ENCODE measurements at places on chromosomes 7 and 10. TPM values are rescaled to one million over a fixed set of nuclear protein-coding genes. Genes with fewer than 3 reads are reported as not detected.

The ETV1 gene
- 0.48 TPM for total RNA-seq

The CTAGE8 gene
- not detected for total RNA-seq

The NAT16 gene
- not detected for total RNA-seq

The STK31 gene
- total RNA-seq = not detected

The ADAM22 gene
- 6.7 TPM for total RNA-seq

- H3K4me3 ChIP-seq = no peak overlapping the region
- H3K27me3 ChIP-seq = no peaks in the 10 kb centered on the region
- H3K36me3 ChIP-seq = no peaks in the 10 kb centered on the region
- no peak overlapping the region for H3K27ac ChIP-seq
Observed at GRCh38 chr7:88147341-88147740, 72.5 kb downstream of the SRI start.

DNA sequence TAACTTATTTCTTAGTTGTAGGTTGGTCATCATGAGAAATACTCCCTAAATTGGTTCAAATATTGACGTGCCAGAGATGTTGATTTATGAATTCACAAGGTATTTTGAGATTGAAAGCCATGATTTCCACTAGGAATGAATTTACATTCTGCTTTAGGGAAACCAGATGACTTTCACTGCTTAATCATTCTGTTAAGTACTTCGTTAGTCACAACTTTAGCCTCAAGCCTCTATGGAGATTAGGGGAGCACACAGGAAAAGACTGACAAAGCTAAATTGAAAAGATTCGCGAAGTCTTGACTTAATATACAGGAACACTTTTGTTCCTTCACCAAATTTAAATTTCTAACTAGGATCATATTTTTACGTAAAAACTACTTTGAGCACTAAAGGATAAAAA lies 250.4 kb upstream of the CACNA2D1 start:
- no peaks in the 10 kb centered on the region for H3K27me3 ChIP-seq
- H3K4me1 ChIP-seq = no peaks in the 10 kb centered on the region

- peaks cover 26% of the 10 kb centered on the region for H3K36me3 ChIP-seq
- H3K4me1 ChIP-seq = no peaks in the 10 kb centered on the region
- no peak overlapping the region for H3K4me3 ChIP-seq
- no peak overlapping the region for H3K27ac ChIP-seq
Observed at GRCh38 chr7:44398511-44398911, 73.1 kb upstream of the CAMK2B start.

- peaks cover 4% of the 10 kb centered on the region for H3K27me3 ChIP-seq
- peak; percentile 13 for DNase-seq
- H3K27ac ChIP-seq = no peak overlapping the region
Observed at GRCh38 chr10:16545116-16545736, 23.5 kb upstream of the C1QL3 start.

DNA sequence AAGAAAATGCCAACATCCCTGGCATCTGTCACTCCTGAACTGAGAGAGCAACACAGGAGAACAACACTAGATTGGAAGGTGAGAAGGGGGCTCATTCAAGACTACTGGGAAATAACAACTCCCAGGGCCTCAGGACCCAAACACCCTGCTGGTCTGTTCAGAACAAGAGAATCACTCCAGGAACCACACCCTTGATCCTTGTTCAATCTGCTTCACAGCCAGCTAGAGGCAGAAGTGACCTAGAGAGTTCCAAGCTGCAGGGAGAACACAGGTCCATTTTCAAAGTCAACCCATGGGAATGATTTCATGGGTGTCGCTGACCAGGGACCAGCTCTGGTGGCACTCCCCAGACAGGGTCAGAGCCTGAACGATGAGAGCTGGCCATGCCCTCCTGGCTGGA lies 42.3 kb downstream of the LRRC20 start:
- H3K4me1 ChIP-seq = 0 out of 2 replicates have a peak, but pooled peaks cover 5% of the 10 kb centered on the region
- H3K36me3 ChIP-seq = peaks cover 3% of the 10 kb centered on the region
- H3K27me3 ChIP-seq = no peaks in the 10 kb centered on the region

DNA sequence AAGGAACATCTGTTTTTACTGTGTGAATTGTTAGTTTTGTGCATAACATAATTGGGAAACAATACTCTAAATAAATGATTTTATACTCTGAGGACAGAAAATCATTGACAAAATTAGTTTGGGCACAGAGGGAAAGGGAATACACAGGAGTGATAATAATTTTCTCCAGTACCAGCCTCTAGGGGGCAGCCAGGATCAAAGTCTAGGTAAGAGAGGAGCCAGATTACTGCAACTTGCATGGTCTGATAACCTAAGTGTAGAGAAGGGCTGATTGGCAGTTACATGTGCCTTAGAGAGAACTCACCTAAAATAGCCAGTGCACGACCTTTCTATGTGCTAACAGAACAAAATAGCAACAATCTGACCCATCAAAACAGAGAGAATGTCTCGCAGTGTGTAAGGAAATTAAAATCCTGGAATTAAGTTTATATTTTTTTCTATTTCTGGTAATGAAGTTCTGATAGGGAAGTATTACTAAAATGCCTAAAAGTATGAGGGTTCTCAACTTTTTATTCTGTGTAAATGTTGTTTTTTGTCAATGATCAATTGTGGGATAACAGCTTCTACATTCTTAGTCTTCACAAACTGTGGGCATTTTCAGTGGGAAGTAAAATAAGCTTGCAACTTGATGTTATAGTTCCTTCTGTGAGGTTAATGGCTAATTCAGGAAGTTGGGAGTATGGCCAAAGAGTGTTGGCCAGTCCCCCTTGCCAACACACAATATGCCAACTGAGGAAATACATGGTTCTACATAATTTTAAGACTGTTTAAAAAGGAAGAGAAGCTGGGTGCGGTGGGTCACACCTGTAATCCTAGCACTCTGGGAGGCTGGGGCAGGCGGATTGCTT lies 66.4 kb downstream of the EXOC6 start:
- no peak overlapping the region for H3K4me3 ChIP-seq
- H3K27ac ChIP-seq = no peak overlapping the region
- H3K27me3 ChIP-seq = no peaks in the 10 kb centered on the region
- peak; percentile 68 for DNase-seq
- H3K36me3 ChIP-seq = no peaks in the 10 kb centered on the region

- no peak overlapping the region for H3K4me3 ChIP-seq
- H3K27me3 ChIP-seq = no peaks in the 10 kb centered on the region
- no peak for DNase-seq
- H3K36me3 ChIP-seq = no peaks in the 10 kb centered on the region
- no peaks in the 10 kb centered on the region for H3K4me1 ChIP-seq
Observed at GRCh38 chr10:64505501-64505900, 984.3 kb downstream of the REEP3 start.

DNA sequence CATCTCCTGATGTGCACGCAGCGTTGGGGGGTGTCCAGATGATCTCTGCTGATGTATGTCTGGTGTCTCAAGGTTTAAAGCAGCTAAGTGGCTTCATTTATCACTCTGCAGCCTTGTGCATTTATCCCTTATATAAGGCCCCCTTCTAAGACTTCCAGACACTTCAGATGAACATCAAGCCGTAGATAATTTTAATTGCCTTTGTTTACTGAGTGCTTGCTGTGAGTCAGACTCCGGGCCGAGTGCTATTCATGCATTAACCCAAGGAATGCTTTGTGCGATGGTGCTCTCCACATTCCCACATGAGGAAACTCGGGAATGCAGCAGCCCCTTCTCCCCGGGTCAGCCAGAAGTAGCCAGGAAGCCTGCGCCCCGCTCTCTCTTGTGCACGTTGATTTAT lies 328.6 kb upstream of the COBL start:
- peaks cover 32% of the 10 kb centered on the region for H3K27me3 ChIP-seq
- DNase-seq = no peak
- H3K27ac ChIP-seq = no peak overlapping the region
- no peak overlapping the region for H3K4me3 ChIP-seq
- H3K4me1 ChIP-seq = no peaks in the 10 kb centered on the region

DNA sequence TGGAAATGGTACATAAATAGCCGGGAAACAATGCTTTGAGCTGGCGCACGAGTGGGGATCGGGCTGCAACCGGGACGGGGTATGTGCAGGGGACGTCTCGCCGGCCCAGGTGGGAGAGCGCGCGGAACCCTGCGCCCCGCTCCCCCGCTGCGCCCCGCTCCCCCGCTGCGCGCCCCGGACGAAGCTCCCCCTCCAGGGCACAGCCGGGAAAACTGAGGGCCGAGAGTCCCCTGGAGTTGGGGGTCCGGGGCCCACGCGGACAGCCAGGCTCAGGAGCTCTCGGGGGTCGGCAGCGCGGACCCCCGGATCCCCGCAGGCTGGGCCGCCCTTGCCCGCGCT lies 514 bp downstream of the RADIL start:
- peaks cover 23% of the 10 kb centered on the region for H3K4me1 ChIP-seq
- H3K4me3 ChIP-seq = peak overlapping the region; percentile 34
- H3K27me3 ChIP-seq = peaks cover 36% of the 10 kb centered on the region
- no peak for DNase-seq

- no peaks in the 10 kb centered on the region for H3K27me3 ChIP-seq
- H3K36me3 ChIP-seq = peaks cover 26% of the 10 kb centered on the region
- peak overlapping the region; percentile 48 for H3K27ac ChIP-seq
- H3K4me1 ChIP-seq = peaks cover 59% of the 10 kb centered on the region
Observed at GRCh38 chr7:47381134-47381495, 200.8 kb downstream of the TNS3 start.

DNA sequence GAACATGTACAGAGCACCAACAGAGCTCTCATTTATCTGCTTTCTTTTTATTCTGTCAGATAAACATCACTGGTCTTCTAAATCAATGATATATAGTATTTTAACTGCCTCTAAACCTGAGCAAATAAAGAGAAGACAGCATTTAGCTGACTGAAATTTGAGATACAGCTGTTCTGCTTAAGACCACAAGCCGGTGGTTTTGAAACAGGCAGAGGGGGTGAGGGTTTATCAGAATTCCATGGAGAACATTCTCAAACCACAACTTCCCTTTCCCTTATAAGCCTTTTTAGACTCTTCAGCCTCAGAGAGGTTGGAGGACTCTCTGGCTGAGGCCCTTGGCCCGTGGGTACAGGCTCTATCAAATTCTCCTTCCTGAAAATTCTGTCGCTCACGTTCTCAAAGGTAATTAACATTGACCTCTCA lies 87.4 kb upstream of the RSU1 start:
- no peaks in the 10 kb centered on the region for H3K4me1 ChIP-seq
- no peak overlapping the region for H3K4me3 ChIP-seq
- H3K36me3 ChIP-seq = no peaks in the 10 kb centered on the region

- H3K4me3 ChIP-seq = no peak overlapping the region
- no peak overlapping the region for H3K27ac ChIP-seq
- no peaks in the 10 kb centered on the region for H3K4me1 ChIP-seq
- no peaks in the 10 kb centered on the region for H3K27me3 ChIP-seq
- DNase-seq = no peak
- no peaks in the 10 kb centered on the region for H3K36me3 ChIP-seq
Observed at GRCh38 chr10:117684672-117685211, 142.2 kb downstream of the EMX2 start.

DNA sequence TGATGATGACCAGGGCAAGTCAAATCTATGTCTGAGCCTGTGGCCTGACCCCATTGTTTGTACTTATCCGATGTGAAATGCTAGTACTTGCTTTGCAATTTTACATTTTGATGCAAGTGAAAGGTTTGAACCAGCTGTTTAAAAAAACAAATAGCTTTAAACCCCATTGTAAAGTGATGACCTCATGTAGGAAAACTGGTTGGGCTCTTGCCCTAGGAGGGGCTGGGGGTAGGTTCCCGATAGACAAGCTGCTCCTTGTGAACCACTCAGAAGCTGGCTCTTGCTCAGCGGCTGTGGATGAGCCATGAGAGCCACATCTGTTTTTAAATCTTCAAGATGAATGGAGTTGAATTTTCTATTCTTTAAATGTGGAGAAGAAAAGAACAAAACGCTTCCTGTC lies 185.3 kb downstream of the WDR11 start:
- H3K36me3 ChIP-seq = no peaks in the 10 kb centered on the region
- H3K4me1 ChIP-seq = peaks cover under 1% of the 10 kb centered on the region
- H3K27ac ChIP-seq = no peak overlapping the region
- H3K27me3 ChIP-seq = no peaks in the 10 kb centered on the region
- H3K4me3 ChIP-seq = no peak overlapping the region

DNA sequence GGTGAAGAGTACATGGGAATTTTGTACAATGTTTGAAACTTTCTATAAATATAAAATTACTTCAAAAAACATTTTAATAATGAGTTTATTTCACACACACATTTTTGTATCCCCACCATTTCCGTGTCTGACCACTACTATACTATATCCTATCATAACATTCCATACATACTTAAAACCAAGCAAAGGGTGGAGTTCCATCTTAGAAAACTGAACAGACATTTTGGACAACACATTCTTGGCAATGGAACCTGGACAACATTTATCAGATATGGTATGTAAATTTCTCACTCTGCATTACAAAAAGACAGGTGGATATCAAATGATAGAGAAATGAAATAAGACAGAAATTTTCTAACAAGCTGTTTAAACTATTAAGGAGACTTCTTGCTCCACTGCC lies 168.9 kb downstream of the TWIST1 start:
- H3K27ac ChIP-seq = no peak overlapping the region
- no peaks in the 10 kb centered on the region for H3K4me1 ChIP-seq
- DNase-seq = no peak
- H3K27me3 ChIP-seq = no peaks in the 10 kb centered on the region
- H3K36me3 ChIP-seq = no peaks in the 10 kb centered on the region

DNA sequence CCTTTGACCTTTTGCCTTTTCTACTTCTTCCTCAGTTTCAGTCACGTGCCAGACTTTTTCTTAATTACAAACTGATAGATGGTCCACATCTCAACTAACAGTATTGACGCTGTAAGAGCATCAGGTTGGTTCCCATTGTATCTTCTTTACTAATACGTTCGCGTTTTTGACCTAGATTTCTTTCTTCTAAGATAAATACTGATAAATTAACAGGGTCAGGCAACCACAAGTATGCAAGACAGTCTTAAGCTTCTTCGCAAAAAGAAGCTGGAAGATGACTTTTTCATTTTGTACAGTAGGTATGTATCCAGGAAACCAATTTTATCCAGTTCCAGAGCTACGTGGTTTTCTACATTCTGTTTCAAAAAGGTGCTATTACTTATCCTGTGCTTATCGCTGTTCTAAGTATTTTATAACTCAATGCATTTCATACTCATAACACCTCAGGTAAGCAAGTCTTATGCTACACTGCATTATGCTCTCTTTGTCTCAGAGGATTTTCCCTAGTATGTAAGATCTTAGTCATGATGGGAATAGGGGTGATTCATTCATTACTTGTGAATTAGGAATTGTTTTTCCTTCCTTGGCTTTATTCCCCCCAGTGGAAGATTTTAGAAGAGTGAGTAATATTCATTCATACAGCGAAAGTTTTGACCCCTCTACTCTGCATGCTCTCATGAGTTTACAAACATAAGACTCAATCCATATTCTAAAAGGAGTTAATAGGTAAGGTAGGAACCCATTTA lies 955 bp downstream of the DUS4L start:
- no peaks in the 10 kb centered on the region for H3K27me3 ChIP-seq
- DNase-seq = no peak
- peak overlapping the region; percentile 88 for H3K27ac ChIP-seq
- peak overlapping the region; percentile 86 for H3K4me3 ChIP-seq
- H3K36me3 ChIP-seq = no peaks in the 10 kb centered on the region

GRCh38 chr10:102421507-102421756 lies 796 bp downstream of the FBXL15 start:
- H3K36me3 ChIP-seq = peaks cover 1% of the 10 kb centered on the region
- H3K4me3 ChIP-seq = peak overlapping the region; percentile 84
- no peak for DNase-seq
- peaks cover under 1% of the 10 kb centered on the region for H3K27me3 ChIP-seq

GRCh38 chr7:140009735-140010134 lies 53.0 kb downstream of the PARP12 start:
- H3K27me3 ChIP-seq = peaks cover 2% of the 10 kb centered on the region
- peaks cover 6% of the 10 kb centered on the region for H3K4me1 ChIP-seq
- no peak overlapping the region for H3K4me3 ChIP-seq
- no peak overlapping the region for H3K27ac ChIP-seq

- no peaks in the 10 kb centered on the region for H3K27me3 ChIP-seq
- H3K4me3 ChIP-seq = no peak overlapping the region
- no peak overlapping the region for H3K27ac ChIP-seq
- DNase-seq = no peak
- no peaks in the 10 kb centered on the region for H3K36me3 ChIP-seq
Observed at GRCh38 chr7:7668706-7669105, 28.2 kb downstream of the UMAD1 start.

All from HepG2 (cell line).